ENCODE measurements at places on chromosomes 3 and 15.

- no peak for DNase-seq
Observed at GRCh38 chr3:182829761-182830405, 36.6 kb downstream of the ATP11B start.

- DNase-seq: no peak
Observed at GRCh38 chr15:68733666-68734065, 87.0 kb downstream of the ANP32A start.

- no peak for DNase-seq
Observed at GRCh38 chr3:98095882-98096281, 8.9 kb downstream of the OR5AC2 start.

- DNase-seq: no peak
Observed at GRCh38 chr15:74995779-74996765, 709 bp downstream of the SCAMP5 start.

DNA sequence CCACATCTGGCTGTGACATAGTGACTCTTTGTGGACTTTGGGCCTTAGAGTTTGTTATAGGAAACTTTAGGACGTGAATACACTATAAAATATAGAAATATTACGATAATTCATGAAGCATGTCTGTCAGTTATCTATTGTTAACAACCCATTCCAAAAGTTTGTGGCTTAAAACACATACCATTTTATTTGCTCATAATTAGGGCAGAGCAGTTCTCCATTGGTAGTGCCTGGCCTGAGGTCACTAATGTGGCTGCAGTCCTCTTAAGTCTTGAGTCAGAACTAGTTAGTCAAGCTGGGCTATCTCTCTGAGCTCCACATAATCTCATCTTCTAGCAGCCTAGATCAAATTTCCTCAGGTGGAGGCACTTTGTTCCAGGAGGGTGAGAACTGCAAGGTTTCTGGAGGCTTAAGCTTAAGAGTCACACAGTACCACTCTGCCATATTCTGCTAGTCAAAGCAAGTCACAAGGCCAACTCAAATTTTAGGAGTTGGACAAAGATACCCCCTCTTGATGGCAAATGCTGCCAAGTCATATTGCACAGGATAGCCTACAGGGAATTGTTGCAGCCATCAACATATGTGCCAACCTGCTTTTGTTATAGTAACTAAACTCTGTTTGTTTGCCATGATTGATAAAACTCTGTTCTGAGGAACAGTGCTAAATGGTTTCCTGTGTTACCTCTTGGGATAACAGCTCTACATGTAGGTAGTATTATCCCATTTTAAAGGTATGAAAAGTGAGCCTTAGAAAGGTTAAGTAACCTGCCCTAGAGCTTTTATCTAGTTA lies 8.7 kb downstream of the ATXN7 start:
- DNase-seq: no peak

- DNase-seq: no peak
Observed at GRCh38 chr3:40237159-40237558, 72.3 kb upstream of the EIF1B start.

GRCh38 chr3:196969660-196970546 lies 1.3 kb upstream of the PIGZ start:
- peak; percentile 43 for DNase-seq

GRCh38 chr15:66598095-66598815 lies 32.5 kb upstream of the LCTL start:
- DNase-seq: no peak
